ENCODE measurements at places on chromosomes 4 and X.

GRCh38 chrX:67288156-67288555 is 255.7 kb upstream of the AR start:
- no peak for DNase-seq

- no peak for DNase-seq
These were observed 126.0 kb downstream of the PPP3CA start for GRCh38 chr4:101221294-101221693.

GRCh38 chrX:100717363-100717762 is 14.6 kb downstream of the SYTL4 start:
- no peak for DNase-seq

- DNase-seq: no peak
These were observed 118.0 kb downstream of the CAMK2D start for GRCh38 chr4:113643505-113643904.

DNA sequence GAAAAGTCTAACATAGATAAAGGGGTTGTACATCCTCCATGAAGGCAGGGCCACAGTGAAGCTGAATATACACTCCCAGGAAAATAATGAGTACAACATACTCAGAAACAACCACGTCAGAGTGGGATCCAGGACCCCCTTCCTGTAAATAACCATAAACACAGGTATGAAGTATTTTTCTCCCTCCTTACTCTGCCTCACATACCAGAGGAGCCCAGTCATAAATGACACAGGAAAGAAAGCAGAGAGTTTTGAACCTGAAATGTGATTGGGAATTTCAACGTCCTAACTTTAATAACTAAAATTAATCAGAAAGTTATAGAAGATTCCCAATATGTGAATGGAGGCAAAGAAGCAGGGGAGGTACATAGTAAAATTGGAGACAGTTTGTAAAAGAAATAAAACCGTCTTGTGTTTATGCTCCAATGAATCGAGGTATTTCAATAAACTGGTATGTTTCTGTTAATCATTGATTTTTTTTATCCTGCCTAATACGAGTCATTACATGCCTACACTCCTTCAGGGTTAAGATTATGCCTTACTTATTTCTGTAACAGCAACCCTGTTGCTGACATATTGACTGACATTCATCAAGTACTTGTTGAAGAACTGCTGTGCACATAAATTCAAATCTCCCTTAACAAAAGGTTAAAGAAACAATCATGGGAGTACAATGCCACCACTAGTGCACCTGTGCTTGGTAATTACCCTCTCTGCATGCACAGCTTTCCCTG is 431.3 kb downstream of the KCNIP4 start:
- no peak for DNase-seq

DNA sequence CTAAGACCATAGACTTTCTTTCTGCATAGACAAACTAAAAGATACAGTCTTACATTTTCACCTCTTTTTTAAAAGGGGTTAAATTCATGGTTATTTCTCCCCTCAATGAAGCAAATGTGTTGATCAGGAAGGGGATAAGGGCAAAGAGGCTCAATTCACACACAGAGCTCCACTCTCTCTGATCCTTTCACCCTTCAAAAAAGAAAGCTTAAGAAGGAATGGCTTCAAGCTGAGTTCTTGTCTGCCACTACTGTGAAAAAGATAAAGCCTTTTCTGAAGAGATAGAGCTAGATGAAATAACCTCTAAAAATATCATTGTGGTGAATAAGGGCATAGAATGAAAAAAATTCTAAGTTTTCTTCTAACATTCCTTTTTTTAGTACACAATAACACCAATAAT is 28.3 kb downstream of the SEPSECS start:
- no peak for DNase-seq

- DNase-seq: no peak
These were observed 2.2 kb downstream of the SLAIN2 start for GRCh38 chr4:48343551-48343950.

DNA sequence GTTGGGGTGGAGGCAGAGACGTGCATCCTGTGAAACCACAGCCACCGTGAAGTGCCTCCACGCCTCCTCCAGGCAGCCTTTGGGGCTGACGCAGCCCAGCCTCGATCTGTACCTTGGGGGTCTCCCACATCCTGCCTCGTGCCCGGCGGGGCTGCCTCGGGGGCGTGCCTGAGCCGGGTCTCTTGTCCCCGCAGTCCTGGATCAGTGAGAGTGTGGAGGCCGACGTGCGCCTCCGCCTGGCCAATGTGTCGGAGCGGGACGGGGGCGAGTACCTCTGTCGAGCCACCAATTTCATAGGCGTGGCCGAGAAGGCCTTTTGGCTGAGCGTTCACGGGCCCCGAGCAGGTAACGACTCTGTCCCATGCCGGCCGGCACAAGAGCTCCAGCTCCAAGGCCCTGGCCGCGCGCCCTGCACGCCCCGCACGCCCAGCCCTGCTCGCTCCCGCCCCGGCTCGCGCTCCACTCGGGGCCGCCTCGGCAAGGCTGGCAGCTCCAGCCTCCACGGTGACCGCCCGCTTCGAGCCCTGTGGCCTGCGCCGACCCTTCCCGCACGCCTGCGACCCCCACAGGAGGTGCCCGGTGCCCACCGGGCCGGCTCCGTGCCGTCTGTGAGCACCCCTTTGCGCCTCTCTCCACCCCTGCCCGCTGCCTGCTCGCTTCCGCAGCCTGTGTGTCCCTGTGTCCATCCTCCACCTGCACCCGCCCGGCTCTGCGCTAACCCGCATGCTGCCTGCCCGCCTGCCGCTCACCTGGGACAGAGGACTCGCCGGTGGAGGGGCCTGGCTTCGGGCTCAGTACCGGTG is 9.8 kb downstream of the FGFR3 start:
- DNase-seq: no peak

- DNase-seq: no peak
These were observed 1508.3 kb downstream of the RAPGEF2 start for GRCh38 chr4:160611181-160611580.

GRCh38 chr4:152610131-152610530 is 69.7 kb downstream of the TMEM154 start:
- no peak for DNase-seq

- DNase-seq: no peak
These were observed 96.0 kb downstream of the CBR4 start for GRCh38 chr4:168914095-168914494.

DNA sequence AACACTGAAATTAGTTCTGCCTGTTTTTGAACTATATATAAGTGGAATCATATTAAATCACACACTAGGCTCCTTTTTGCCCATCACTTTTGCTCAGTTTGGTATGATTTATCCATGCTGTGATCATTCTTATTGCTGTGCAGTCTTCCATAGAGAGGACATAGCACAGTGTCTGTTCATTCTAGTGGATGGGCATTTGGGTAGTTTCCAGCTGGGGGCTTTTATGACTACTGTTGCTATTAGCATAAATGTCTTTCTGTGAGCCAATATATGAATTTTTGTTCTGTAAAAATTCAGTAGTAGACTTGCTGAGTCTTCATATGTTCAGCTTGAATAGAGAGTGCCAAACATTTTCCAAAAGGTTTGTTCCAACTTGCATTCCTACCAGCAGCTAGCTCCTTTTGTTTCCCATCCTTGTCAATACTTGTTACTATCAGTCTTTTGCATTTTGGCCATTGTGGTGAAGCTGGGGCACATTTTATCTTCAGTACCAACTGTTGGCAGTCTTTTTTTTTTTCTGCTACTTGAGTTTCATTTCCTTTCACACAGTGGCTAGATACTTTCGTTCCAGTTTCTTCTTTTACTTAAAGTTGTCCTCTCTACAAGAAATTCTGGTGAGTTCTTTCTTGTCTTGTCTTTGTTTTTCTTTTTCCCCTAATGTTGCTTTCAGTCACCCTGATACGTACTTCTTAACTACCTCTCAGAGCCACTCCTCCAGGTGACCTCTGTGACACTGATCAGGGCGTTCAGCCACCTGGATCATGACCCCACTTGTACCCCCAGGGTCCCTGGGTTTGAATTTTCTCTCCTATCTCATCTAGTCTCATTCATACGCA is 87.0 kb downstream of the ANXA3 start:
- no peak for DNase-seq

DNA sequence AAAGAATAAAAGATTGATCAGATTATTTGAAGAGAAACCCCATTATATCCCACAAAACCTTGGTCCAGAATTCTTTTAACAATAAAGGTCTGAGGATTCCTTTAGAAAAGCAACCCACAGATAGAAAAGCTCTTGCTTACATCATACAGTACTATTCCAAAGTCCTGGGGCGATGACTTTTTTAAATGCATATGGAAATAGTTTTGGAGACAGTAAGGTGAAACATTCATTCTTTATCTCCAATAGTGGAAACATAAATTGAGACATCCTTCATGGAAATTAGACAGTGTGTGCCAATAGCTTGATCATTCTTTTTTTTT is 85.7 kb upstream of the UCP1 start:
- no peak for DNase-seq

- no peak for DNase-seq
These were observed 165.6 kb downstream of the PTTG2 start for GRCh38 chr4:38125816-38126215.

DNA sequence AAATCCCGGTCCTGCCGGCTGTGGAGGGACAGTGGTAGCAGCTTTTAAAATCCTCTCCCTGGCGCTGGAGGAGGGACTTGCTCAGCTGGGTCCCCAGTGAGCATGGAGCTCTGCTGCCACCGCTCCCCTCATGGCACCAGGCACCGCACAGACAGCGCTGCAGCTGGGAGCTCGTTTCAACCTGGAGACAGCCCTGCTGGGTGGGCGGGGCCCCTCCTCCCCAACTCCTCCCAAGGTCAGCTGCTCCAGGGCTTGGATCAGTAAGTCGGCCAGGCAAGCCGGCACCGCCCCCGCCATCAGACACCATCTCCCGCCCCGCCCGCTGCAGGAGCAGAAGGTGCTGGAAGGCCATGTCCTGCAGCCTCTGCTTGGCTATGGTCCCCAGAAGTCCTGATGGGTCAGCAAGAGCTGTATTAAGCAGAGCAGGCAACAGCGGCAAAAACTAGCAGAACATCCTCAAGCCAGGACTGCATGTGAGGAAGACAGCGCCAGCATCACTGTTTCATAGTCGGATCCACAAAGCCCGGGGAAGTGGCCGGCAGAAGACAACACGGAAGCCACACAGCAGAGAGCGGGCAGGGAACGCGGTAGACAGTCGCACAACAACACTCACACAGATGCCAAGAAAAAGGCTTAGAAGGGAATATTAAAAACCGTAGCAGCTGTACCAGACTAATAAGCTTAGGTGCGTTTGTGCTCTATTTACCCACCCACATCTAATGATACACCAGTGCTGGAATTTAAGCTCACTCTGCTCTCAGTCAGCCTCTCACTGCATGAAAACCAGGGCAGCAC is 16.2 kb downstream of the ZFYVE28 start:
- DNase-seq: no peak

Measured in GF-D8 (cell line).